Vagina (tissue), 2 donors: ENCODE measurements at places on chromosomes 1 and 21.

DNA sequence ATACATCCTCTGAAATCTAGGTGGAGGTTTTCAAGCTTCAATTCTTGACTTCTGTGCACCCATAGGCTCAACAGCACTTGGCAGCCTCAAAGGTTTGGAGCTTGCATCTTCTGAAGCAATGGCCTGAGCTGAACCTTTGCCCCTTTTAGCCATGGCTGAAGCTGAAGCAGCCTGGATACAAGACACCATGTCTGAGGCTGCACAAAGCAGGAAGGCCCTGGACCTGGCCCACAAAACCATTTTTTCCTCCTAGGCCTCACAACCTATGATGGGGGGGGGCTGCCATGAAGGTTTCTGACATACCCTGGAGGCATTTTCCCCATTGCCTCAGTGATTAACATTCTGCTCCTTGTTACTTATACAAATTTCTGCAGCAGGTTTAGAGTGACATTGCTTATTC lies 173.3 kb upstream of the PRMT6 start:
- no peak for DNase-seq

- DNase-seq = no peak
These were observed 3.0 kb upstream of the MFSD2A start for GRCh38 chr1:39951926-39952325.

DNA sequence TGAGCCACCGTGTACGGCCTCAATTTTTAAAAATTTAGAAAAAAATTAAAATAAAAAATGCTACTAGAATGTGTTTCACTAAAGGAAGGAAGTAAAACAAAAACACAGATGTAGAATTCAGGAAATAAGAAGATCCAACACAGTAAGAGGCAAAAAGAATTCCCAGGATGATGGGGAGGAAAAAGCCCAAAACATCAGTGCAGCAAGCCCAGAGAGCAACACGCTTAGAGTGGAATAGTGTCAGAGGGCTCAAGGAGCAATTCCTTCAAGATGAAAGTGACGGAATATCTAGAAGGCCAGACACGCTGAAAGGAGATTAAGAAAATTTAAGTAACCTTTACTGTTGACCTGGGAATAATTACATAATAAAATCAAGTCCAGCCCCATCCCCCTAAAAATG lies 80.4 kb downstream of the DAP3 start:
- DNase-seq = no peak

- DNase-seq = no peak
These were observed 6.8 kb downstream of the RNF220 start for GRCh38 chr1:44411861-44412260.

DNA sequence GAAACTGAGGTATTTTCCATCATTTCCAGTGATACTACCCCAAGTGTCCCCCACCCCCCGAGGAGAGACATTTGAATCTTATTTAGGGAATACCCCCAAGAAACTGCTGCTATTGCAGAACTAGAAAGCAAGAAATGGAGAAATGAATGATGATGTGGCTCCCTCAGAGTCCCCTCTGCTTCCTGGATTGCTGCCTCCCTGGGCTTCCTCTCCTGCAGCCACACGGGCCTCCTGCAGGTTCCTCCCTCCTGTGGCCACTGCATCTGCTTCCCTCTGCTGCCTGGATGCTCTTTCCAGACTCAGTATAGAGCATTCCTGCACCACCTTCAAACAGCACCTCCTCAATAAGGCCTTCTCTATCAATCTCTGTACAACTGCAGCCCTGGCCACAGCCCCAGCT lies 69.3 kb downstream of the SLC25A24 start:
- no peak for DNase-seq
